ENCODE measurements at places on chromosomes 5 and 9.

DNA sequence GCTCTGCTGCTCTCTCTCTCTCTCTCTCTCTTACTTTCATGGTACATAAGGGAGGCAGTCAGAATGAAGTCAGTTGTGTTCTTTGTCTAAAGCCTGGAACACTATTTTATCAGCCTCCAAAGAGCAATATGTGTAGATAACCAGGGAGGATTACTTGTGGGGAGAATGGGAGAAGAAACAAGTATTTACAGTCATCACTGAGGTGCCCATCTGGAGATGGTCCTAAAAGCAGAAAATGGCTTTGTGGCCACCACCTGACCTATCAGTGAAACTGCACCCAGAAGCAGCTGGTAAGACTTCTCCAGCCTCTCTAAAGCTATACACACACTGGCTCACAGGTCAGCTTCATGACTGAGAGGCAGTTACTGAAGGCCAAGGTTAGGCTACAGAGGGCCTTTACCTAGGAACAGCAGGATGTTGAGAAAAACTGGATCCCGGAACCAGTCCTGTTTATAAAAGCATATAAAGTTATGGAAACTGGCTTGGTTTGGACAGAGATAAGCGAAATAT is 75.1 kb downstream of the MRPS27 start:
- no peak for DNase-seq

DNA sequence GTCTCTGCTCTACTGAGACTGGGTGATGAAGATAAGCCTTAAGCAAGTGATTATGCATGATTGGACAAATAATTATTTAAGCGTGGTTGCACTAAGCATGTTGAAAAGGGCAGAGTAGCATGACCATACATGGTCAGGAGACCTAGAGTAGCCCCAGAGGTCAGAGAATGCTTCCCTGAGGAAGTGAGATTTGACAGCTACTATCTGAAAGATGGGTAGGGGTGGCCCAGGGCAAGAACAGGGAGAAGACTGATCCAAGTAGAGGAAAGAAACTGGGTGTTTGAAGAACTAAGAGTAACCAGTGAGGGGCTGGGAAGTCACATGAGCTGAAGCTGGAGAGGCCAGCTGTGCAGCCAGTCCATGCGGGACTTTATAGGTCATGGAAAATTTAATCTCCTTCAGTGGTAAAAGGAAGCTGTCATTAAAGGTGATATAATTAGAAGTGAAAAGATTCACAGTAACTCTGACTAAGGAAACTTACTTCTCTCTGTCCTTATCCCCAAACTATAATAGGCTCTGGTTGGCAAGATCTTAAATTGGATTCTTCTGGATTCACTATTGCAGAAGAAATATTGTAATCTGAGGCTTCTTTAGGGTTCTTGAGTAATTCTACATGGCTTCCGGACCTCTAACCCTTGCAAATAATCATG is 35.2 kb downstream of the YIPF5 start:
- DNase-seq, result no peak

- no peak for DNase-seq
Observed at GRCh38 chr5:5473226-5473625, 50.7 kb downstream of the ICE1 start.

- no peak for DNase-seq
Observed at GRCh38 chr9:120513825-120514396, 66.1 kb downstream of the CDK5RAP2 start.

GRCh38 chr5:64165500-64166200 is at the start of gene RNF180:
Gene RNF180 (plus strand): TSS chr5:64165843. CDS start chr5:64200808, 34,965 bp downstream.
- DNase-seq, result peak; percentile 2

DNA sequence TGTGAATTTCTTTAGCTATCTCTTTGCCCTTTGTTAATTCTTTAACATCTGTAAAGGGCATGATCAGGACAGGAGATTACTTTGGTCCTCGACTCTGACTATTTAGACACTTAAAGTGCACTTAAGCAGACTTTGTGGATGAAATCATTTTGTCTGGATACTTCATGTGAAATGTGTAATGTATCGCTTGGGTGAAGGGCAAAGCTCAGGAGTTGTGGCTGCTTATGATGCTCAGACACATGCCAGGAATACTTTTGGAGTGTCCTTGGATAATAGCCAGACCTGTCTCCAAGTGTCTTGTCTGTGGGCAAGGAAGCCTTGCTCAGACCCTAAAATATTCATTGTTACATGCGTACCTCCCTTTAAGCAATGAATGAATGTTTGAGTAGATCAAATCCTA is 87.8 kb downstream of the RAI14 start:
- DNase-seq, result no peak

DNA sequence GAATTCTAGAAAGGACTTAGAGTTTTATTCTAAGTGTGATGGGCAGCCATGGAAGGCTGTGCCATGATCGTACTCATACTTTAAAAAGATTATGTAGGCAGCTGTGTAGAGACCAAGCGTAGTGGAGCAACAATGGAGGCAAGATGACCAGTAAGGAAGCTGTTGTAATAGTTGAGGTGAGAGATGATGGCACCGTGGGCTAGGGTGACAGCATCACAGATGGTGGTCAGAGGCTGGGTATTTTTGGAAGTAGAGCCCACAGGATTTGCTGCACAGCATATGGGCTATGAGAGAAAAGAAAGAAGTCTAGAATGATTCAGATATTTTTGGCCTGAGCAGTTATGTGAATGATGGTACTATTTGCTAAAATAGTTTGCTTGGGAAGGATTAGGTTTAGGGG is 7.7 kb downstream of the ARHGAP26 start:
- no peak for DNase-seq

DNA sequence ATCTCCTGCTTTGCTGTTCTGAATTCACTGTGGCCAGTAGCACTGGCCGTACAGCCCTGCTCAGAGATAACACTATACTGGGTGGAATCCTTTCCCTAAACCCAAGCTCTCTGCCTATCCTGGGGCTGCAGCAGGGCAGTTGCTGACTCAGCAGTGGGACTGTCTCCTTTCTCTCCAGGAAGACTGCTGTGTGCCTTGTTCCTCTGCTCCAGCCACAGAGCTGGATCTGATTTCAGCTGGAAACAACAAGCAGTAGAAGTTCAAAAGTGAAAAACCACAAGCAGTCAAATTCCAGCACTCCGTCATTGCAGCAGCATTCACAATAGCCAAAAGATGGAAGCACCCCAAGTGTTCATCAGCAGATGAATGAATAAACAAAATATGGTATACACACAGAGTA is 105.0 kb downstream of the FBXL7 start:
- DNase-seq, result no peak

DNA sequence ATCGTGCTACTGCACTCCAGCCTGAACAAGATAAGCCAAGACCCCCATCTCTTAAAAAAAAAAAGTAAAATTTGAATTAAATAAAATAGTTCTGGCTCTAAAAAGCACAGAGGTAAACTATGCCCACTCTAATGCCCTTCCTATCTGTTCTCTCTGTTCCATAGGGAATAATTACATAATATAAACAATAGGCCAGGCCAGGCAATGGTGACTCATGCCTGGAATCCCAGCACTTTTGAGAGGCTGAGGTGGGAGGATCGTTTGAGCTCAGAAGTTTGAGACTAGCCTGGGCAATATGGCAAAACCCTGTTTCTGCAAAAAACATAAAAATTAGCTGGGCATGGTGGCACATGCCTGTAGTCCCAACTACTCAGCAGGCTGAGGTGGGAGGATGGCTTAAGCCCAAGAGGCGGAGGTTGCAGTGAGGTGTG is 47.4 kb downstream of the MYO10 start:
- DNase-seq, result no peak

DNA sequence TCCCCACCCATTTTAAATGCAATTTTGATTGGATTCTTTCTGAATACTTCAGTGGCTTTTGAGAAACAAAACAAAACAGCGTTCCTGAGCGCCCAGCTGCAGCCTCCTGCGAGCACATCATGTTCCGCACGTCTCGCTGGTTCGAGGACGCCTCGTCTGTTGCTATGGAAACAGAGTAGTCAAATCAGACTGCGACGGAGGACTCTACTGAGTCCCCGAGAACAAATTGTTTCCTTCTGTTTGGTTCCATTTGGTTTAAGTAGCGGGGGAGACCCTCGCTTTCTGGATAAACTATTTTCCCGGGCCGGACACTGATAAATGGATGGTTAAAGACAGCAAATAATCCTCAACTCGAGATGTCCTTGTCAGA is 69.0 kb downstream of the SLC28A3 start:
- DNase-seq, result peak; percentile 67

GRCh38 chr9:72596451-72597180 is 75.2 kb downstream of the TMC1 start:
- no peak for DNase-seq

DNA sequence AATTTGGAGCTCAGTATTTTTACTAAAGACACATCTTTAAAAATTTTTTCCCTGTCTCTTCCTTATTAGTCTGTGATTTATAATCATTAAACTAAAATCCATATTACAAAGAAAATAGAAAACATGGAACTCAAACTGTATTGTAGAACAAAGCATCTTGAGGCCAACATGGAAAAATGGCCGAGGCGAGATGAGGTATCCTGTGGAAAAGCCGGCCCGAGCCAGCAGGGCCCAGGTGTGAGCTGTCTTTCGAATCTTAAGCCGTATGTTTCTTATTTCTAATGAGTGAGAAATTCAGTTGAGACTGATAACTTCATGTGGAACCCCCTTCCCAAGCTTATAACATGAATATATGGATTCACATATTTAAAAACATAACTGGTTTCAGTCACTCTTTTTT is 170.4 kb upstream of the OTULINL start:
- DNase-seq, result no peak

- DNase-seq, result no peak
Observed at GRCh38 chr9:71036501-71036900, 84.9 kb downstream of the TRPM3 start.

DNA sequence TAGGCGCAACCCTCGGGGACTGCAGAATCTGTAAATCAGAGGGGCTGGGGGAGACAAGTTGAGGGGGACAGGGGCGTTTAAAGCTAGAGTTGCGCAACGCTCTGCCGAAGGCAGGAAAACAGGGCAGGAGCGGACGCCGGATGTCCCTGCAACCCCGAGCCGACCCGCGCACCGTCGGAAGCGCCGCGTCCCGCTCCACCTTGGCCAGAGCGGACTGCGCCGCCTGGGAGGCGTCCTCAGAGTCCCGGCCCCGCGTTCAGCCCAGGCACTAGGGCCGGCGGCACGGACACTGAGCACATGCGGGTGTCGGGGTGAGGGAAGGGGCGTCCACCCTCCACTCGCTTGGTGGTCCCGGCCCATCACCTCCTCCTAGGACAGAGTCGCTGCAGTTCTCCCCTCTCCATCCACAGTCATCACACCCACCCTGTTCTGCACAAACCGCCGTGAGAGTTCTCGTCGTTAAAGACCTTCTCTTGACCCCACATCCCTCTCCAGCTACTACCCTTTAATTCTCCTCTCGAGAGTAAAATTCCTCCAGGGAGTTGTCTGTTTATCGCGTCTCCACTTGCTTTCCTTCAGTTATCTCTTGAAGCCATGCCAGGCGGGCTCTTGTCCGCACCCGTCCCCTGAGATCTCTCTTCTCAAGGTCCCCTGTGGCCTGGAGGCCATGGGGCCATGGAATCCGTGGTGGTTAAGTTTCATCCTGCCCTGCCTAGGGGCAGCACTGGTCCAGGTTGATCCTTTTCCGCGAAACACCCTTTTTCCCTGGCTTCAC is 796 bp upstream of the PDLIM7 start:
- peak; percentile 53 for DNase-seq
